ENCODE measurements at places on chromosomes 7 and 10.

DNA sequence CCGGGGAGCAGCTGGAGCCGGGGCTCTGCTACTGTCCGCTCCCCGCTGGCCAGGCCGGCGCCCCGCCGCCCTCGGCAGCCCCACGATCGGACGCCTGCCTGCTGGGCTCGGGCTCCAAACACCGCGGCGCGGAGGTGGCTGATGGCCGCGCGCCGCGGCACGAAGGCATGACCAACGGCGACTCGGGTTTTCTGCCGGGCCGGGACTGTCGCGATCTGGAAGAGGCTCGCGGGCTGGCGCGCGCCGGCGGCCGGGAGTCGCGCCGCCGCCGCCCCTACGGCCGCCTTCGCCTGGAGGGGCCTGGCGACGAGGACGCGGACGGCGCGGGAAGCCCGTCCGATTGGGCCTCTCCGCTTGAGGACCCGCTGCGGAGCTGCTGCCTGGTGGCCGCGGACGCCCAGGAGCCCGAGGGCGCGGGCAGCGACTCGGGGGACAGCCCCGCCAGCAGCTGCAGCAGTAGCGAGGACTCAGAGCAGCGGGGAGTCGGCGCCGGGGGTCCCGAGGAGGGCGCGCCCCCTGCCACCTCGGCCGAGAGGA is 570 bp downstream of the TBC1D12 start:
- peak; percentile 17 for DNase-seq

DNA sequence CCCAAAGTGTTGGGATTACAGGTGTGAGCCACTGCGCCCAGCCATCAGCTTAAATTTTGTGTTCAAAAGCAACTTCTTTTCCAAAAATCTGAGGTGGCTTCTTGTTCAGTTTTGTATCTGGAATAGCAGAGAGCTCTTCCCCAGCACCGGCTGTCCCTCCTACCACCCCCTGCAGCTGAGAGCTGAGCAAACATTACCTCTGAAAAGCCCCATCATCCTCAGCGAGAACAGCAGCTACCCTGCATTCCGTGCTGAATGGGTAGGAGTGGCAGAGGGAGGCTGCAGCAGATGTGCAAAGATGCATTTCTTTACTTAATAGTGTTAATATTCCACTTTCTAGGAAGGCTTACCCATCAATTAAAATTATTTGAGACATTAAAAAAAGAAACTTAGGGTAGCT is 31.8 kb downstream of the CCM2 start:
- DNase-seq = no peak

DNA sequence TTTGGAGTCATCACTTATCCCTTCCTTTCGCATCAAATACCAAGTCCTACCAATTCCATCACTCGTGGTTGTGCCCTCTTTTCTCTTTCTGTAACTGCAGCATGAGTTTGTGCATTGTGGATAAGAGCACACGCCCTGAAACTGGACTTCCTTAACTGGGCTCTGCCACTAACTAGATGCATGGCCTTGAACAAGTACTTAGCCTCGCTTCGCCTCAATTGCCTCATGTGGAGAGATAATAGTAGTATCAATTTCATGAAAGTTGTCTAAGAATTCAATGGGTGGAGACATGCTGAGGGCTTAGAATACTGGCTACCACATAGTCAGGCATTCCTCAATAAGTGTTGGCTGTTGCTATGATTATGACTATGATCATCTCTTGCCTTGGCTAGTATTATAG is 41.5 kb downstream of the CFAP43 start:
- DNase-seq = no peak

DNA sequence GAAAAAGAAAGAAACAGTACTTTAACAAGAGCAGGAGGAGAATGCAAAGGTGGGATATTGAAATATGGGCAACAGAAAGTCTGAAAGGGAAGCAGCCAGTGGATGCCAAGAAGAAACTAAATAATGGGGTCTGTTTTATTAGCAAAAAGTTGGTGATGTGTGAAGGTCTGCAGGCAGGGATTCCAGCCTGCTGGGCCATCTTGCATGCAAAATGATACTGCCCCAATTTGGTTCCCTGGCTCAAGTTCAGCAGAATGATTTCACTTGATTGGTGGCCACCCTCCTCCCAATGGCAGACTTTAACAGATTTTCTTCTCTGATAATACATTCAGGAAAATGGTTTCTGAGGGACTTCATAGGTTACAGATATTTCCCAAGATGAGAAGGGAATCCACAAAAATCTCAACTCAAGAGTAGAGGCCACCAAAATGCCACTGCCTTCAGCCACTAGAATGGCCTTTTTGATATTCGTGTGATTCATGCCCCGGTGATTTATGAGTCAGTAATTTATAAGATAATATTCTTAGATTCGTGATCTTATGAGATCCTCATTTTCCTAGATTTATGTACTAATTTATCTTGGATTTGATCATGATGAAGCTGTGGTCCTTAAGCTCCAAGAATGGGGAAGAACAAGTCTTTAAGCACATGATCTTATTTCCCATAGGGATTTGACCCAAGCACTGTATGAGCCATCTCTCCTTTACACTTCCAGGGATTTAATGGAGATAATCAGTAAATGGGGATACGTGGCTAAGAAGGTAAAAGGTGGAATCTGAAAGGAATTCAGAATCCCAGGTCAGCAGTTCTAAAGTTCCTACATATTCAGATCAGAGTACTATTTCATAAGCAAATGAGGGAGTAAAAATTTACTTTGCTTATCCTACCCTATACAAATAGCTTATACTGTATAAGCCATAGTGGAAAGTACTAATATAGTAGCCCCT is 32.3 kb upstream of the ADD3 start:
- no peak for DNase-seq

GRCh38 chr7:103990991-103991390 is 1.5 kb upstream of the RELN start:
- DNase-seq = no peak

DNA sequence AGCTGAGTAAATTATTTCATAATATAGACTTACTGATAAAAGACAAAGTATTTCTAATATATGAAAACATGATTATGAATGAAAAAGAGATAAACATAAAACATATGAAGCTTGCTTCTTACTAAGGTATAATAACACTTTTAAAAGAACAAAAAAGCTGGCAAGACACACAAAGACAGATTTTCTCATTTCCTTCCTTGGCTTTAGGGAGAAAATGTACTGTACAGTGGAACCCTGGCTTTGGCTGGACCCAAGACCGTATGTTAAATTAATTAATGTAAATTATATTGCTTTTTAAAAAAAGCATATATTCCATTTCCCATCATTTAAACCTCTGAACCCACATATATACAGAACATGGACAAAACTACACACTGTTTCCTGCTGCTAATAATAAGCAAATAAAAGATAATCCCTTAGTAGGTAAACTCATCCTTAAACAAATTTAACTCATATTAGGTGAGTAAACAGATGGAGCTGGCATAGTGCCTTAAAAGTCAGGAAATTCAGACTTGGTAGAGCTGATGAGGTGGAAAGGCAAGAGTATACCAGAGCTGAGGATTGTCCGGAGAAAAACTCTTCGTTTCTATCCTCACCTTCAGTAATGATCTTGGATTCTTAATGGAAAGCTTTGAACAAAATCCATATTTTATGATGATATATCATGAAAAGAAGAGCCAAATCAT is 1016.4 kb upstream of the KCND2 start:
- no peak for DNase-seq

DNA sequence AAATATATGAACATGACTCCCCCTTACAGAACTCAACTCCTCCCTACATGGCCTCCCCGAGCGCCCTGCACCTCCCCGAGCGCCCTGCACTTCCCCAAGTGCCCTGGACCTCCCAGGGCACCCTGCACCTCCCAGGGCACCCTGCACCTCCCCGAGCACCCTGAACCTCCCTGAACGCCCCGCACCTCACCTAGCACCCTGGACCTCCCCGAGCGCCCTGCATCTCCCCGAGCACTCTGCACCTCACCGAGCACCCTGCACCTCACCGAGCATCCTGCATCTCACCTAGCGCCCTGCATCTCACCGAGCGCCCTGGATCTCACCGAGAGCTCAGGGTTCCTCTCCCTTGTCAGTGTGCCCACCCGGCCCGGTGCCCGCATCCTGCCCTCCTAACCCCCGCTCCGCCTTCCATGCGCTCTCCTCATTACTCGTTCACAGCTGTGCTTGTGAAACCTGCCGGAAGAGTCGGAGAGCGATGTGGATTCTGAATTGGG is 134.3 kb downstream of the ACTR3B start:
- DNase-seq = no peak

DNA sequence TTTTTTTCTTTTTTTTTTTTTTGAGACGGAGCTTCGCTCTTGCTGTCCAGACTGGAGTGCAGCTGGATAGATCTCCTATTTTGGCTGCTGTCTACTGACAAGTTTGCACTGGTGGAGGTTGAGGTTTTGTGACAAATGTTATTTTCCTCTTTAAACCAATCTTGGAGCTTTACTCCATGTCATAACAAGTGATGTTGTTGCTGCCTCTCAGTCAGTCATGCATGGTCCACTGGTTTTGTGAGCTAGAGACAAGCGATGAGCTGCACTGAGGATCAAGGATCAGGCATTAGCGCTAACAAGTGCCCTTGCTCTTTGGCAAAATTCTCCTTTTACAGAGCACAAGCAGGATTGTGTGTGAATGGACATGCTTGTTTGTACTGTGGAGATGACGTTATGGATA is 805 bp upstream of the WDFY4 start:
- DNase-seq = no peak

- no peak for DNase-seq
Observed at GRCh38 chr10:76558586-76558985, 1079.0 kb downstream of the KCNMA1 start.

DNA sequence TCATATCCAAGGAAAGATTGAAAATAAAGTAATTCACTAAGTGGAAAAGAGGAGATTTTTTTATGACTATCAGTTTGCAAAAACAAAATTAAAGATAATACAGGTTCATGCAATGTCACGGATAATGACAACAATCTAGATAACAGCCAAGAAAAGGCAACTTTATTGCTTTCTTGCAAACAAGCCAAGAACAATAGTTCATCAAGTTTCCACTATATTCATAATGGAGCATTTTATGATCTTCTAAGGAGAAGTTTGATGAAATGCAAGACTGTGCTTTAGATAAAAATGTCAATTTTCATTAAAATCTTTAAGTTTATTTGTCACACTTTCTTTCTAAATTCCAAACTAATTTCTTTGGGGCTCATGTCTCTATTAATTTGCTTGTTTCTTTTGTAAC is 53.9 kb upstream of the NRP1 start:
- no peak for DNase-seq

- no peak for DNase-seq
Observed at GRCh38 chr7:151403764-151404163, 6.1 kb downstream of the WDR86 start.

All from GM19239 (cell line).